Thymus (tissue), 14 donors: ENCODE measurements at places on chromosomes 6 and 20.

GRCh38 chr20:37421060-37421905 is 75.3 kb downstream of the SRC start:
- no peak for DNase-seq

GRCh38 chr20:22456109-22456508 is 128.3 kb downstream of the FOXA2 start:
- DNase-seq: no peak

DNA sequence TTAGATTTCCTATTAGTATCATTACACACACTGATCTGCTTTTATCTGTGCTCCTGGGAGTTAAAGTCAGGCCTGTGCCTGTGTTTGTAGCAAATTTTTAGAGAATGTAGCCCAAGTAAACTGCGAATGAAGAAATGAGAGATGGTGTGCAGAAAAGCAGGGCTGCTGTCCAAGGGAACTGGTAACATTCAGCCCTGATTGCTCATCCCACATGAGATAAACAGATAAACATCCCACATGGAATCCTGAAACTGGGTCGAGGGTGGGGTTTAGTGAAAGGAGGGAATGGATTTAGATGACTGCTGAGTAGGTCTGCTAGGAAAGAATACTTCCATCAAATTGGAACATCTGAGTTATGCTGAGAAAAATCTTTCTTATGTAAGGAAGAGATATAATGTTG is 69.1 kb downstream of the GRIK2 start:
- DNase-seq: no peak

GRCh38 chr6:82617648-82618047 is 254.0 kb downstream of the TPBG start:
- DNase-seq: no peak

GRCh38 chr20:51306521-51307358 is 235.8 kb downstream of the NFATC2 start:
- DNase-seq: peak; percentile 38

DNA sequence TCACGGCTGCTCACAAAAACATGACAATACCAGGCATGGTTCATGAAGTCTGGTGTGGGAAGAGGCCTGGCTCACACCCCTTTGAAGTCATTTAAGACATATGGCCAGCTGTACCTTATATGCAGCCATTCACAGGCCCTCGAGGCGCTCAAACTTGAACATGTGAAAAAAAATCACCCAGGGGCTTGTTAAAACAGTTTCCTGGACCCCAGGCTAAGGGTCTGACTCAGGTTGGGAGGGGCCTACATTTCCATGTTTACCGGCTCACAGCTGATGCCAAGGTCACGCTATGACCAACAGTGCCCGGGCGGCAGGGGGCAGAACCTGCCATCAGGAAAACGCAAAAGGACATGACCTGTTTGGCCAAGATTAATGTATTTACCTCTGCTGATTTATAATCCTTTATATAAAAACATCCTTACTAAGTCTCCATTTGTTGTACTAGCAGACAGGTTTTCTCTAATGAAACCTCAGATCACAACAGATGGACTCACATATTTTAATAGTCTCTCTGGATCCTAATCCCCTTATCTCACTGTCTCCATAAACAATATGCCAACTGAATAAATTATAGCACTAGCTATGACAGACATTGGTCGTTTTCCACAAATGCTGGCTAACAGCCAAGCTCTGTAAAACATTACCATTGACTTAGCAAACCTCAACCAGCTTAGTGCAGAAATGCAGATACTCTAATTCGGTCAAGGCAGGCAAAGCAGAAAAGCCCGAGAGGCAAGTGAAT is 19.9 kb downstream of the EZR start:
- no peak for DNase-seq
